Effector CD4-positive, alpha-beta T cell (primary cell): ENCODE measurements at places on chromosomes 4 and X.

DNA sequence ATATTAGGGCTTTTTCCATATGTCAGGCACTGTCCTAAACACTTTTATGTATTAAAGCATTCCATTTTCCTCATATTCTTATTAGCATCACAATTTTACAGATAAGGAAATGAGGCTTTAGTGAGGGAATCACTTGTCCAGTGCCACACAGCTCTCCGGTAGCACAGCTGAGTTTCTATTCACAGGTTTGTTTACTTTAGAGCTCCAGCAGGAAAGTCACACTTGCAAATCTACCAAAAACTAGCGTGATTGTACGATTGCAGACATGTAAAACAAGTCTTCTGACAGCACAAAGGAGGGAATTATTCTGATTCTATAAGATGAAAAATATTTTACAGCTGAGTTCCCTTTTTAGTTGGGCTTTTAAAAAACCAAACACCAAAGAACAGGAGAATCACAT is 472.1 kb downstream of the TMA16 start:
- no peak for DNase-seq

GRCh38 chr4:148253768-148254167 is 188.4 kb downstream of the NR3C2 start:
- no peak for DNase-seq

DNA sequence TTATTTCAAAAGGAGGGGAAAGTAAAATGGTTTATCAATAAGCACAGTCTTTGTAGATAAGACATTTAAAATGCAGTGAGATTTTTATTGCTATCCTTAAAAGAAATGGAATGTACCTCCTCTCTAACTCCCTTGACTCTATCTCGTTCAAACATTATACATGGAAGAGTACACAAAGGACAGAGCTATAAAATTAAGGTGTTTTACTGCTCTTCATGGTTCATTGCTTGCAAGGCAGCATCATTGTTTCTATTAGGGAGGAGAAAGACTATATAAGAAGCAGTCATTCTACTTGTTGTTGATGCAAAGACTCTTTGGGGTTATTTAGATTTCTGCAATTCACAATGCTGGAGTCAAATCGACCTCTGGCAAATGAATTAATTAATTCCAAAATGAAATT is 380.2 kb upstream of the NDST3 start:
- DNase-seq, result no peak

DNA sequence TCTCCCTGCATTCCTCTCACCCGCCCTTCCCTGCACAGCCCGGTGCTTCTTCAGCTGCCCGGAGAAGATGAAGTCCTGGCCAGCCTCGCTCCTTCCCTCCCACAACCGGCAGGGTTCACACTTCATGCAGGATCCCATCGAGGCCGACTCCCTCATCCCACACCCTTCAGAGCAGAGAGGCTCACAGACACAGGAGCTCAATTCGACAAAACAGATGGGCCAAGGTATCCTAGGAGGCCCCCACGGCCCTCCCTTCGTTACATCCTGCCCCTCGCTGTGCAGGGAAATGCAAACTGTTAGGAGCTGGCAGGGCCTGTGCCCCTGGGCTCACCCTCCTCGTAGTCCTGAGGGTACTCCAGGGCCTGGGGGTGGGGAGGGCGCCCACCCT is 238.1 kb downstream of the DHRSX start:
- no peak for DNase-seq

DNA sequence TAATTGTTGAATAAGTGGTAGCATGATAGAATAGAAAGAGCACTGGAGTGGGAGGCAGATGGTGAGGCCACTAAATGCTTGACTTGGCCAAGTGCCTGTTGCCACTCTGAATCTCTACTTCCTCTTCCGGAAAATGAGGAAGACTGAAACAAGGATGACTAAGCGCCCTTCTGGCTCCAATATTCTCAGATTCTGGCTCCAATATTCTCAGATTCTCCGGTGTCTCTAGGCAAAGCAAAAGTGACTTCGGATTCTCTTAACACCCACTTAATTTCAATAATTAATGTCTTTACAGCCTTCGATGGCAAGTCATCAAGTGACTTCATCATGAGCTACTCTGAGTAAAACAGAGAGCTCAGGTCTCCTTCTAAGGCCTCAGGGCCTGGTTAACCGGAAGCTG is 402.2 kb upstream of the FGF13 start:
- DNase-seq, result no peak

- no peak for DNase-seq
Observed at GRCh38 chrX:16868920-16869319, 1.2 kb downstream of the RBBP7 start.

DNA sequence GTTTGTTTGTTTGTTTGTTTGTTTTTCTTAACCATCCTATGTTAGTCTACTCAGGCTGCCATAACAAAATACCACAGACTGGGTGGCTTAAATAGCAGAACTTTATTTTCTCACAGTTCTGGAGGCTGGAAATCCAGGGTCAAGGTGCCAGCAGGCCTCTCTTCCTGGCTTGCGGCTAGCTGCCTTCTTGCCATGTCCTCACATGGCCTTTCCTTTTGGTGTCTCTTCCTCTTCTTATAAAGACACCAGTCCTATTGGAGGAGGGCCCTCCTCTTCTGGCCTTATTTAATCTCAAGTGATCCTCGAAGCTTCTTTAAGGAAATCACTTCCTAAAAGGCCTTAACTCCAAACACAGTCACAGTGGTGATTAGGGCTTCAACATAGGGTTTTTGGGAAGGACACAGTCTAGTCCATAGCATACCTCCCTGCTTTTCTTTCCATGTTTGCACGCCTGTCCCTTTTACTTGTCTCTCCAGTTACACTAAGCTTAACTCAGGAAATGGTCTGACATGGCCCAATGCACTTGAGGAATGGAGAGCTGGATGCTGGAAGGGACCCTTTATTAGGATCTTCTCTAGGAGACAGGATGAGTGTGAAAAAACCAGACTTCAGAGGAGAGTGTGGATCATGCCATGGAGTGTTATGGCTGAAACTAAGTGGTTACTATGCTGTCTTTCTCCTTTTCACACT is 36.0 kb upstream of the MGST2 start:
- no peak for DNase-seq

DNA sequence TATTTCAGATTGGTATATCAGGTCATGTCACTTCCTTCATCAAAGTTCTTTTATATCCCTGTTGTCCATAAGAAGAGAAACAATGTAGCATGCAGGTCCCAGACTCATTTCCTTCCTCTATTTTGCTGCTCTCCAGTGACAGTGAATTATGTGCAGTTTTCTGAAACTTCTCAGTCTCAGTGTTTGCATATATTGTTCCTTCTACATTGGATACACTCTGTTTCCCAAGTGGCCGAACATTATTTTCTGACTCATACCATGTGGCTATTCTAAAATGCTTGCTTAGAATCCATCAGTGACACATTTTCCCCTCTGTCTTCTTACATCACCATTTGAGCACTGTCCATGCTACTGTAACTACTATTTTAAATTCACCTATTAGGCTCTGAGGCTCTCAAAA is 305.7 kb downstream of the PDHA2 start:
- no peak for DNase-seq

- no peak for DNase-seq
Observed at GRCh38 chr4:1578251-1578773, 105.8 kb downstream of the FAM53A start.

DNA sequence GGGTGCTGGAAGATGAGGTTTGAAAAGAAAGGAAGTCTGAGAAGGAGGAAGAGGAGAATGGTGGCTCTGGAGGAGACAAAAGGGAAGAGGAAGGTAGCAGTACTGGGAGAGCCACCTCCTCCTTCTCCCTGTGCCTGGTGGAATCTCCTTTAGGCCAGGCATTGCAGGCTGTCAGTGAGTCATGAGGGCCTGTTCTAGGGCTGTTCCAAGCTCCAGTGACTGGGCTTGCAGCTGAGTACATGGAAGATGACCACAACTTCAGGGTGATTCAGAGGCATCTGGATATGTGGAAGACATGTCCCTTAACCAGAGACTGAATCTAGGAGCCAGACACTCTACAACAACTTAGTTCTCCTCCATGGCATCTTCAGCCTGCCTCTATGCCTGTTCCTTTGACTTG is 107.8 kb downstream of the EFNB1 start:
- no peak for DNase-seq

DNA sequence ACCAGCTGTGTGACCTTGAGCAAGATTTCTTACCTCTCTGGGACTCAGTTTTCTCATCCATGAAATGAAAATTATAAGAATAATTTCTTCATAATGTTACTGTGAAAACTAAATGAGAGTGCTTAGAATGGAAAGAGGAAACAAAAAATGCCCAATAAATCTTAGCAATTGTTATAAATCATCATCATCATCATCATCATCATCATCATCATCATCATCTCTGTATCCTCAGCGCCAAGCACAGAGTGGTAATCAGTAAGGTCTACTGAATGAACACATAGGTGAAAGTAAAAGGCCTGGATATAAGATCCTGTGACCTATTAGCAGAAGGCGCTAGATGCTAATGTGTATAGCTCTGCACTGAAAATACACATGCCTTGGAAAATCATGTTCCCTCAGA is 6.8 kb upstream of the STARD8 start:
- DNase-seq, result no peak

DNA sequence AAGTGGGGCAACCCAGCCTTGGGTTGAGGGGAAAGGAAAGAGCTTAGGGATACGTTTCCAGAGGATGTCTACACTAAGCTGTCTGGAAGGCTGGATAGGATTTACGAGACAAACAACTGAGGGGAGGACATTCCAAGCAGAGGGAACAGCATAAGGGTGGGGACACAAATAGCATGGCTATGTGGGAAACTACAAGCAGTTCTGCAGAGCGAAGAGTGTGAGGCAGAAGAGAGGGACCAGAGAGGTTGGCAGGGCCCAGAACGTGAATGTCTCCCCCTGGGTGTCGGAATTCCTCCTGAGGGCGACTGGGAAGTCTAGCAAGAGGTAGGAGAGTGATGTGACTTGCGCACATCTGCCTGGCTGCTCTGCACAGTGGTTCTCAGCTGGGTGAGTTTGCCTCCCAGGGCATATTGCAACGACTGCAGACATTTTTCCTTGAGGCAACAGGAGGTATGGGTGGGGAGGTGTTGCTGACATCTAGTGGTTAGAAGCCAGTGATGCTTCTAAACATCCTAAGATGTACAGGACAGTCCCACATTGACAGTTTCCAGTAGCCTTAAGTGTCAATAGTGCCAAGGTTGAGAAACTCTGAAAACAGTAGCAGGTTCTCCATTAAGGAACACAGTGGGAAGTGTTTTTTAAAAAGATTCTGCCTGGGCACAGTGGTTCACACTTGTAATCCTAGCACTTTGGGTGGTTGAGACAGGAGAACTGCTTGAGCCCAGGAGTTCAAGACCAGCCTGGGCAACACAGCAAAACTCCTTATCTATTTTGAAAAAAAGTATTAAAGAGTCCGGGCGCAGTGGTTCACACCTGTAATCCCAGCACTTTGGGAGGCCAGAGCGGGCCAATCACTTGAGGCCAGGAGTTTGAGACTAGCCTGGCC is 9.2 kb downstream of the NDUFA1 start:
- DNase-seq, result no peak

DNA sequence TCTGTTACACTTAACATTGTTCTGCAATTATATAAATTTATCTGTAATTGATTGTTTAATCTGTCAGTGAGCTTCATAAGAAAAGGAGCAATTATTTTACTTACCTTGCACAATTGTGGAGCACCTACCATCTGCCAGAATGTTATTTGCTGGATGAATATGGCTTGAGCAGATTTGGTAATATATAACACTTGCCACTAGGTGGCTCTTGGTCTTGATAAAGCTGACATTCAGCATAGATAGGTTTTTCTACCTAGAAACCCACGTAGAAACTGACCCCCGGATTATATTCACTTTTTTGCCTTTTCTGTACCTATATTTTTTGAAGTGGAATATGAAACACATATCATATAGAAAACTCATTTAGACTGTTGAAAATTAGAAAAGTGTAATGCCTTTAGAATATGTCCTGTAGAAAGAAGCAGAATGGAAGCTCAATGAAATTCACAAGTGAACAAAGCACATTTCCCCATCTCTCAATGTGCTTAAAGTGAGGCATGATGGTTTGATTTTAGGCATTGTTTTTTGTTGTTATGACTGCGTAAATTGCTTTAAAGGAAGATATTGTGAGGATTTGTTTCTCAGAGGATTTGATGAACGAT is 9.5 kb downstream of the RBPJ start:
- peak; percentile 7 for DNase-seq

GRCh38 chrX:63675716-63676115 is 109.3 kb downstream of the ARHGEF9 start:
- no peak for DNase-seq

- DNase-seq, result no peak
Observed at GRCh38 chr4:146472404-146472803, 49.3 kb downstream of the SLC10A7 start.

GRCh38 chr4:165635381-165635780 is 237.7 kb upstream of the TLL1 start:
- no peak for DNase-seq

GRCh38 chr4:55175779-55176231 is 50.4 kb upstream of the KDR start:
- DNase-seq, result no peak

DNA sequence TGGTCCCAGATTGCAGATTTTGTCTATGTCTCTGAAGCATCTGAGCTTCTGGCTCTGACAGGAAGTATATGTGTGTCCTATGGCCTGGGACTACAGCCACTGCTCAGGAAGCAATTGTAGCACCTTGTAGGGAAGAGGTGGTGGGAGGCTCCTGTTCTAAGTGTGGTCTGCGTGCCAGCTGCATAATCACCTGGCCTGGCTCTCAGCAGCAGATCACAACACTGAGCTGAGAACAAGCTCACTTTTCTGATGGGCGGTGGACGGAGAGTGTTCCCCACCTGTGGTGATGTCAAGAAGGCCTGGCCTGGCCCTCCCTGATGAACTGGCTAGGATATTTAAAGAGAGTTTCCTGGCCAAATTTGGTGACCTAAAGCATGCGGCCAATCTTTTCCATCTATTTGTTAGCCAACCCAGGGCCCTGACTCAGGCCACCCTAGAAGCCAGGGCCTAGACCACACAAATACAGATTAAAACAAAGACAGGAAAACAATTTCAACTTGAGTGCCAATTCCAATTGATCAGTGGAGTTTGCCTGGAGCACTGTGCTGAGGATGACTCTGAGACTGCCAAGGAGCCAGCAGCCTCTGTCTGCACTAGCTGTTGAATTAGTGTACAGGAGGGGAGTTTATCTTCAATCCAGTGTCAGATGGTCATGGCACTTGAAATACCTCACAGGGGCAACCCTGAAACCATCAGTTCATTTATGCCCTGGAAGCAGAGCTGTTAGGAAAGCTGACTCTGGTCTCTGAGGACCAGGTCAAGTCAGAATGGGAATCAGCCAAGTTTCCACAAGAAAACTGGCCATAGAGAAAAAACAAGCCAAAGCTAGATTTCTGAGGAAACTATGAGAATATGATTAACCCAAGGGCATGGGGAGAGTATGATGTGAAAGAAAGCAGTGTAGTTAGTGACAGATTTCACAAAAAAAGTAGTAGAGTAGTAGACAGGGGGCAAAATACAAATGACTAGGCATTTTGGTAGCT is 47.4 kb downstream of the PRDM5 start:
- no peak for DNase-seq

- no peak for DNase-seq
Observed at GRCh38 chrX:12987900-12988594, 13.1 kb downstream of the TMSB4X start.

DNA sequence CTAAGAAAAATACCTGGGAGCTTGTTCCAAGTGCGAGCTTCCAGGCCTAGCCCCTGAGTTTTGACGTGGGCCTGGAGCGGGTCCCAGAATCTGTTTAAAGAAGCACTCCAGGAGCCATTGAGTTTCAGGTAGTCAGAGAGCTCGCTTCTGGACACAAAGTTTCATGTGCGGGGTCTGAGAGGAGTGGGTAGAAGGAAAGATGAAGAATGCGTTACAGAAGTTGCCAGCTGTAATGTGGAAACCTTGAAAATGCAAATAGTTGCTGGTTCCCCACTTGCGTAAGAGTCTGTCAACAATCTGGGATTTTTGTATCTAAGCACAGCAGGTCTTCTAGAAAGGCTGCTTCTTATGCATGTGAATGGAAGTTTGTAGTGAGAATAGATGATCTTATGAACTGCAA is 77.5 kb upstream of the CLCN4 start:
- DNase-seq, result no peak
